A549 treated with CORT108297 at 1 μM for 4 hours (cell line): ENCODE measurements at places on chromosomes 11 and 22. TPM values are rescaled to one million over a fixed set of nuclear protein-coding genes. Genes with fewer than 3 reads are reported as not detected.

MUC5AC gene
- 1.9 to 4.1 TPM (median 3.2 TPM) in 5 replicates for total RNA-seq

ANO9 gene
- 0.55 to 1.8 TPM (median 1.0 TPM) in 5 replicates for total RNA-seq

POU2AF3 gene
- 0.73 to 1.3 TPM (median 0.79 TPM) in 5 replicates for total RNA-seq

LRRC75B gene
- total RNA-seq: 5.3 to 10.2 TPM (median 9.3 TPM) in 5 replicates

GGTLC3 gene
- not detected in 5 replicates for total RNA-seq

CHRM1 gene
- total RNA-seq: 0.02 to 0.16 TPM (median 0.03 TPM) in 4 of 5 replicates, not detected in the other

OR51F2 gene
- not detected in 5 replicates for total RNA-seq

FAM111B gene
- total RNA-seq: 7.1 to 8.6 TPM (median 7.3 TPM) in 5 replicates

CENPM gene
- total RNA-seq: 26.5 to 45.1 TPM (median 39.3 TPM) in 5 replicates

ZC3H12C gene
- 5.2 to 10.1 TPM (median 8.3 TPM) in 5 replicates for total RNA-seq

APOBEC3A gene
- total RNA-seq: not detected in 5 replicates

CADM1 gene
- total RNA-seq: 16.1 to 26.0 TPM (median 22.8 TPM) in 5 replicates

GLYAT gene
- not detected in 5 replicates for total RNA-seq

C22orf31 gene
- total RNA-seq: not detected in 5 replicates

MMP10 gene
- 0.59 to 1.3 TPM (median 0.88 TPM) in 5 replicates for total RNA-seq

SCGB1A1 gene
- 0.23 to 0.45 TPM in 2 of 5 replicates, not detected in the others for total RNA-seq

KRTAP5-11 gene
- not detected in 5 replicates for total RNA-seq

CNIH2 gene
- total RNA-seq: 1.6 to 2.5 TPM (median 2.4 TPM) in 5 replicates

C22orf23 gene
- total RNA-seq: 0.16 to 0.29 TPM (median 0.22 TPM) in 5 replicates

UBQLN3 gene
- total RNA-seq: not detected in 5 replicates

AMPD3 gene
- 7.0 to 10.2 TPM (median 7.7 TPM) in 5 replicates for total RNA-seq

BATF2 gene
- 0.74 to 1.0 TPM (median 0.96 TPM) in 5 replicates for total RNA-seq

SPDYC gene
- not detected in 5 replicates for total RNA-seq

CATSPERZ gene
- 2.2 to 3.2 TPM (median 2.7 TPM) in 5 replicates for total RNA-seq

LGR4 gene
- total RNA-seq: 31.6 to 41.7 TPM (median 38.2 TPM) in 5 replicates

SYT7 gene
- total RNA-seq: 0.72 to 1.2 TPM (median 1.0 TPM) in 5 replicates

EFCAB6 gene
- 0.38 to 0.62 TPM (median 0.51 TPM) in 5 replicates for total RNA-seq

TCN2 gene
- 4.2 to 5.2 TPM (median 4.6 TPM) in 5 replicates for total RNA-seq

WBP2NL gene
- 0.05 to 0.21 TPM (median 0.06 TPM) in 3 of 5 replicates, not detected in the others for total RNA-seq

CRYBB2 gene
- not detected in 5 replicates for total RNA-seq

ZNF280B gene
- total RNA-seq: 1.3 to 1.6 TPM (median 1.5 TPM) in 5 replicates

GPR83 gene
- total RNA-seq: 0.03 to 0.08 TPM (median 0.05 TPM) in 5 replicates

PHOX2A gene
- total RNA-seq: not detected in 5 replicates

CHADL gene
- not detected in 5 replicates for total RNA-seq

VWCE gene
- total RNA-seq: 0.48 to 0.72 TPM (median 0.61 TPM) in 5 replicates

RAB39A gene
- total RNA-seq: 0.27 to 0.66 TPM (median 0.62 TPM) in 5 replicates

POLR2L gene
- total RNA-seq: 590 to 758 TPM (median 644 TPM) in 5 replicates

SGSM1 gene
- 0.18 to 0.64 TPM (median 0.29 TPM) in 5 replicates for total RNA-seq

TSG101 gene
- 84.5 to 115 TPM (median 102 TPM) in 5 replicates for total RNA-seq

IFITM5 gene
- total RNA-seq: not detected in 5 replicates

CNTF gene
- total RNA-seq: 1.0 to 1.5 TPM (median 1.2 TPM) in 5 replicates

PICALM gene
- total RNA-seq: 78.7 to 108 TPM (median 83.1 TPM) in 5 replicates

CSRP3 gene
- not detected in 5 replicates for total RNA-seq

OR4D5 gene
- not detected in 5 replicates for total RNA-seq

ST13 gene
- total RNA-seq: 143 to 183 TPM (median 153 TPM) in 5 replicates

EXPH5 gene
- 0.01 to 0.05 TPM (median 0.02 TPM) in 5 replicates for total RNA-seq

OR52H1 gene
- not detected in 5 replicates for total RNA-seq

ZNF214 gene
- 0.57 to 1.1 TPM (median 0.79 TPM) in 5 replicates for total RNA-seq

OR8K3 gene
- not detected in 5 replicates for total RNA-seq

MIAT gene
- total RNA-seq: 0.24 to 0.48 TPM (median 0.29 TPM) in 5 replicates

TUB gene
- 5.4 to 8.4 TPM (median 7.6 TPM) in 5 replicates for total RNA-seq

C11orf91 gene
- 0.35 to 1.8 TPM (median 1.4 TPM) in 5 replicates for total RNA-seq

FREY1 gene
- total RNA-seq: 0.14 to 1.0 TPM (median 0.45 TPM) in 4 of 5 replicates, not detected in the other

HBG1 gene
- not detected in 5 replicates for total RNA-seq

SLC22A6 gene
- total RNA-seq: not detected in 5 replicates

MRGPRX3 gene
- total RNA-seq: 0.06 to 0.09 TPM in 2 of 5 replicates, not detected in the others

PIWIL4 gene
- total RNA-seq: 0.07 to 0.47 TPM (median 0.15 TPM) in 5 replicates

CDON gene
- total RNA-seq: 2.0 to 3.2 TPM (median 2.3 TPM) in 5 replicates

OR2AG2 gene
- total RNA-seq: 0.05 TPM in 2 of 5 replicates, not detected in the others
